ENCODE measurements at places on chromosomes 7 and 10.

DNA sequence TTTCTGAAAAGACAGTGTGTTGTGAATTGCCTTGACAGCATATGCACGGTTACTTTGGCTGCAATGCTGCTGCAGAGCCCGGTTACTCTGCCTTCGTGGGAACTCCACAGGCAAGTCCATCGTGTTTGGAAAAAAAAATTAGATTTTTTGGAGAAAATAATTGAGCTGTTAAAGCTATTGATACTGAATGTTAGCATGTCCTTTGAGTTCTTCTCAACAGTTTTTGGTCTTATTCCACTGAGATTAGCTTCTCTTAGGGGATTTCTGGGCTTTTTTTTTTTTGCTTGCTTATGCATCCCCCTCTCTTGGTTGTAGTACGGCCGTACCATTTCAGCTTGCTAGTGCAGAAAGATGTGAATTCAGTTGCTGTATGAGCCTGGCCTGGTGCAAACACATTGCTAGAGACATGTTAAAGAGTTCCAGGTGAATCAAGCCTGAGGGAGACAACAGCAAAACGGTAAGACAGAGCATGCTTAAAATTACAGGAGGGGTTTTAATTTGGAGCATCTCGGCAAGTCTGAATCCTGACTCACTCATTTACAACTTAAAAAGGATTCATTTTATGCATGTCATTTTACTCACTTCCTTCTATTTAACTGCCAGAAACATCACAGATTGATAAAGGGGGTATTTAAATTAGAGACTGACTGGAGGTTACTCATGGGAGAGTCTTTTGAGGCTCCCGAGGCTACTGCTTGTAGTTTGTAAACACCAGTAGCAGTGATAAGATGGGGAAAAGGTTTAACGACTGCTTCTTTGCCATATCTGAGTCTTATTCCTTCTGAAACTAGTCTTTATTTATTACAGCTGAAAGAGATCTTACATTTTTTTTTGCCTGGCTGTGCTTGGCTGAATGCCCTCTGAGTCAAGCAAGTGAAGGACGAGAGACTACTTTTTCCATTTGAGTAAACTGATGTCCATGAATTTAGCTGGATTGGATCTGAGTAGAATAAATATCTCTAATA, 113.7 kb downstream of the CDK14 start:
- DNase-seq = no peak

GRCh38 chr10:60394446-60394845, 4.8 kb upstream of the ANK3 start:
- DNase-seq = no peak

GRCh38 chr7:42029405-42029804, 207.6 kb downstream of the GLI3 start:
- no peak for DNase-seq

DNA sequence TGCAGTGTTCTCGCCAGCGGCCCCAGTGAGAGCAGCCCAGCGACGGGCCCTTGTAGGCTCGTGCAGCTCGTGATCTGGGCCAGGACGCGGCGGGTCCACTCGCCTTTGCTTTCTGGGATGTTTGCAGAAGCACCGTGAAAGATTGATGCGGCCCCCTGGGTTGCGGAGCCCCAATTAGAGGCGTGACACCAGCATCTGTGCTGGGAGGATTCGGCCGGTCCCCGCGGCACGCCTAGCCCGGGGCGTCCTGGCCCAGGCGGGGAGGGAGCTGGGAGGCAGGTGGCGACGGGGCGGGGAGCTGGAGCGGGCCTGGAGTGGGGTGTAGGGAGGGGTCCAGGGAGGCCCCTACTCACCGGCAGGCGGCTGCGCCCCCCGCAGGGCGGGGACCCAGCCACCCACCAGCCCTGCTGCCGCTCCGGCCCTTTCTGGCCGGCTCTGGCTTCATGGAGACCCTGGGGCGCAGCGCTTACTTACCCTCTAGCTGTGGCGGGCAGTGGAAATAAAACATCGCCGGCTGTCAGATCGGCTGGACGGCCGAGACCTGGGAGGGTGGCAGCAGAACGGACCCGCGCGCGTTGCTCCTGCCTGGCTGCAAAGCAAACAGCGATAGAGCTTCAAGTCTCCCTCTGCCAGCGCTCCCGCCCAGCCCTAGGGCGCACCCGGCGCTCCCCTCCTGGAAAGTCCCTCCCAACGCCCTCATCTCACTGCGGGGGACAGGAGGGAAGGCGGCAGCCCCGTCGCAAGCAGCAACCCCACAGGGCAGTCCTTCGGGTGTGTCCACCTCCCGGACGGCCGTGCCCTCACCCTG, 752 bp downstream of the DRGX start:
- DNase-seq = no peak

DNA sequence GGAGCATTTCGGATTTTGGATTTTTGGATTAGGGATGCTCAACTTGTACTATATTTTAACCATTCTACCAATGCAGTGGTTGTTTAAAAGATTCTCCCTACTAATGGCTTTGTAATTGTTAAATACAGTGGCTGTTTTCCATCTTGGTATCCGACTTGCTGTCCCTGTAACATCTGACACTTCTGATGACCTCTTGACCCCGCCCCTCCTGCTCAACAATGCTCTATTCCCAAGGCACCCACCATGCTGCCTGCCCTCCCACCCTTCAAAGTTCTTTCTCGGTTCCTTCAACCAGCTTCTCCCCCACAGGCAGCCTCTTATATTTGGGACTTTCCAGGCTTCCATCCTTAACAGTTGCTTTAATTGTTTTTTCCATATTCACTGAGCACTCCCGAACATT, 2.0 kb downstream of the PRTFDC1 start:
- DNase-seq = no peak

- DNase-seq = no peak
These were observed 716.5 kb downstream of the INHBA start for GRCh38 chr7:40986351-40986873.

DNA sequence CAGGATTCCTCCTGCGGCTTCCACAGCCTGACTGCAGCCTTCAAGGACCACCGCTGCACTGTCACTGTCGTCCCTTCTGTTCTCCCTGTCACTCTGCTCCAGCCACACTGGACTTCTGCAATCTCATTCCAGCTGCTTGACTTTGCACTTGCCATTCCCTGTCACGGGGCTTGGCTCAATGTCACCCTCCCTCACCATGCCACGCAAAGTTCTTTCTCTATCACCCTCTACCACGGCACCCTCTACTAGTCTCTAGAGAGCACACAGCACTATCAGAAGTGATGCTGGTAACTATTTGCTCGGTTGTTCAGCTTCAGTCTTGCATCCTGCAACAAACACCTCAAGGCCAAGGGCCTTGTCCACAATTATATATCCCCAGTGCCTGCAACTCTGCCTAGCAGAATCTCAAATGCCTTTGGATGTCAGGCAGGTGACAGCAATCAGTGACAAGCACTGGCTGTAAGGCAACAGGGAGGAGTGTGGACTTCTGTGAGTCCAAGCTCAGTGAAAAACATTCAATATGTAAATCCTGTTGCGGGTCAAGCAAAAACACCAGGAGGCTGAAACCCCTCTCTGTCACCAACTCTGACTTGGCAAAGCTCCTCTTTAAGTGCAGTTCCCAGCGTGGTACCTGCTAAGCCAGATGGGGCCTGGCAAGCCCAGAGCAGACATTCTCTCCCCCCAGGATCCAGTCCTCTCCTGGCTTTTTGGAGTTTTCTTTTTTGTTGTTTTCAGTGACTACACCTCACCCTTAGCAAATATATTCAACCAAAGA, 259.9 kb downstream of the FGFR2 start:
- no peak for DNase-seq

- peak; percentile 50 for DNase-seq
These were observed 1.1 kb downstream of the MARVELD1 start for GRCh38 chr10:97714401-97715258.

- no peak for DNase-seq
These were observed 42.7 kb upstream of the SMARCD3 start for GRCh38 chr7:151291206-151291605.

DNA sequence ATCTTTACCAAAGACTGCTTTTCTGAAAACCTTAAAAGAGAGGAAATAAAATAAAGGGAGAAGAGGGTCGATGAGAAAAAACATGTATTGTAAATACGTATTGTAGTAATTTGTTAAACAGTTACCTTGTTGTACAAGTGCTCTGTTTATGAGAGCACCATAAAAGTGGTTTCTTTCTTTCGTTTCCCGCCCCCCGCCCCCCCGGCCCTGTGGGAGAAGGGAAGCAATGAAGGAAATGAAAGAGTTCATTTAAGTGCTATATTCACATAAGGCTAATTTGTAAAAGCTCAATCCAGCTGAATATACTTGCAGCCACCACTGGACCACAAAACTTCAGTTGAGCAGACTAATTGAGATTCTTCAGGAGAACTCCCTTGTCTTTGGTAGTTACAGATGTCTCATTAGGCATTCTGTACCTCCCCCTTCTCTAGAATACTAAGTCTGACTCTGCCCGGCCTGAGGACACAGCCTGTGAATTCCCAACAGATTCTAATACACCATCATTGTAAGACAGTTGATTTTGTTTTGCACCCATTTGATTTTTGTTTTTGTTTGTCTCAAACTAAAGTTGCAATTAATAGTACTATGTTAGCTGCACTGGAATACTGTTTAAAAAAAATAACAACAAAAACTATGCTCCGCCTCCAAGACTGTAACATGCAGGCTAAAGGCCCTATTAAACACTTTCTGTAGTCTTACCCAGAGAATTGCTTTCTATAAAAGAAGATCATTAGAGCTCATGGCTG, 124.9 kb downstream of the ARHGAP12 start:
- no peak for DNase-seq

DNA sequence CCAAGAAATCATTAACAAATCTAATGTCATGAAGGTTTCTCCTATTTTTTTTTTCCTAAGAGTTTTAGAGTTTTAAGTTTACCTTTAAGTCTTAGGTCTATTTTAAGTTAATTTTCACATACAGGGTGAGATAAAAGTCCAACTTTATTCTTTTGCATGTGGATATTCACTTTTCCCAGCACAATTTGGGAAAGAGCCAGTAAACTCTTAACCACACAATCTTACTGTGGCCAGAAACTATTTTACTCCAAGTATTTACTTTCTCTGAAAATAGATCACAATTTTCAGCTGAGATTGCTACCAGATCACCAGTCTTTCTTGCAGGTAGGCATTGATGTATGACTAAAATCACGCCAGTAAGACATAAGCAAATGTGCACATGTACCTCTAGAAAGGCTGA, 728.5 kb downstream of the TNS3 start:
- no peak for DNase-seq

- DNase-seq = no peak
These were observed 162.3 kb downstream of the SVIL start for GRCh38 chr10:29472301-29473086.

DNA sequence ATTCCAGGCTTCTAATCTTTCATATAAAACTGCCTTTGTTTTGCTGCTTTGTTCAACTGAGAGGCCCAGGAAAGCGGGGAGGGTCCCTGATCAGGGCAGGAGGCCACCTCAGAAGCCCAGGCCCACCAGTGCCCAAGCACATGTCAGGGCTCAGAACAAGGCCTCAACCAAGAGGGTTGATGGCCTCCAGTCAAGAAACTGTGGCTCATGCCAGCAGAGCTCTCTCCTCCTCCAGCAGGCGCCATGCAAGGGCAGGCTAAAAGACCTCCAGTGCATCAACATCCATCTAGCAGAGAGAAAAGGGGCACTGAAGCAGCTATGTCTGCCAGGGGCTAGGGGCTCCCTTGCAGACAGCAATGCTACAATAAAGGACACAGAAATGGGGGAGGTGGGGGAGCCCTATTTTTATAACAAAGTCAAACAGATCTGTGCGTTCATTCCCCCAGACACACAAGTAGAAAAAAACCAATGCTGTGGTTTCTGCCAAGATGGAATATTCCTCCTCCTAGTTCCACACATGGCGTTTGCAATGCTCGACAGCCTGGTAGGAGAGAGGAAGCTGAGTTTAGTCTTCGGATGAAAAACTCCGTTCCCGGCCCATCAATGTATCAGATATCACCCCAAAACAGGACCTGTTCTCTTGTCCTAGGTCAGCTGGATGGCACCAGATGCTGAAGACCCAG, 34.0 kb downstream of the PSAP start:
- no peak for DNase-seq

GRCh38 chr10:10418387-10418786, 599.3 kb upstream of the CELF2 start:
- DNase-seq = no peak

GRCh38 chr7:36871863-36872262, 147.6 kb upstream of the AOAH start:
- DNase-seq = peak; percentile 7

DNA sequence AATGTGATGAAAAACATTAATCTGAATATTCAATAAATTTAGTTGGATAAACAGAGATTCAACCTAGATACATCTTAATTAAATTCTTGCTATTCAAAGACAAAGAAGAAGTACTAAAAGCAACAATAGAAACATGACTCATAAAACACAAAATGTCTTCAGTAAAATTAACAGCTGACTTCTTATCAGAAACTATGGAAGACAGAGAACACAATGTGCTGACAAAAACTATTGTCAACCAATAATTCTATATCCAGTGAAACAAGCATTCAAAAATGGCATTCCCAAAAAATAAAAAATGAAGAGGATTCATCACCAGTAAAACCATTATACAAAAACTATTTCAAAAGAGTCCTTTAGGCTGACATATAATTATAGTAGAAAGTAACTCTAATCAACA, 400.5 kb upstream of the SORCS1 start:
- DNase-seq = no peak

DNA sequence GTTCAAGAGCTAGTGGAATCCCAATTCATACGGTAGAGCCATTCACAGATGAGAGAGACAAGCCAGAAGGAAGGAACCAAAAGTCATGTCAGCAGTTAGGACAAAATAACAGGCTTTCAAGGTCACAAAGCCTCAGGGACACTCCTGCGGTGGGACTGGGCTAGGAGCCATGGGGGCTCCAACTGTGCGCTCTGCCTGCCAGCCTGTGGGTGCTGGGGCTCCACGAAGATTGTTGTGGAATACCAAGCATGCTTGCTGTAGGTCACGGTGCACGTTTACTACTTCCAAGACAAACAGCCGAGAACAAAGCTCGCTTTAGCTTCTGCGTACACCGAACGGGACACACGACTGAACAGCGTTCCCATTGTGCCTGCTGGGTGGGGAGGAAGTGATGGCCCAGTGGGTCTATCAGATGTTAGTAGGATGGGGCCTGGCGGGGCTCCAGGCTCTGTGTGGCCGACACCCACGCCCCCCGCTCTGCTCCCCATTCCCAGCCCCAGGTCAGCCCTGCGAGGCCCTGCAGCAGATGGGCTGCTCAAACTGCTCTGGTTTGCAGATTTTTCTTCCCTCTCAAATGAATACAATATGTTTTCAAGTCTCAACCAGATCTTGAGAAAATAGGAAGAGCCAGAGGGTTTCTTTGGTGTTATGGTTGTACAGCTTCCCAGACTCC, 158.9 kb downstream of the EGFR start:
- no peak for DNase-seq

DNA sequence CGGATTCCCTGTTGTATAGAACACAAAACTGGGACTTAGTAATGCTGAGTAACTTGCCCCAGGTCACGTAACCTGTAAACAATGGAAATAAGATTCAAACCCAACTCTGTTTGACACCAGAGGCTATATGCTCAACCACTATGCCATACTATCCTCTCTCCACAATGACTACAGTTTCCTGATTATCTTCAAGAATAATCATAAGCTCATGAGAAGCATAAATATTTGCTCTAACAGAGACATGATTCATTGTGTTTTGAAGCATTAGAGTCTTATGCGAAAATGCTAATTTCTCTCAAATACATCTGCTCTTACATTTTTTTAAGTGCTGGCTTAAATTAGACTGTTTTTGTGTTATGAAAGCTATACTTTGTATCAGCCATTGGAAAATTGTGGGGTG, 241.3 kb downstream of the LHFPL3 start:
- DNase-seq = no peak

Measured in erythroblast (primary cell).